ENCODE measurements at places on chromosomes 4 and X.

DNA sequence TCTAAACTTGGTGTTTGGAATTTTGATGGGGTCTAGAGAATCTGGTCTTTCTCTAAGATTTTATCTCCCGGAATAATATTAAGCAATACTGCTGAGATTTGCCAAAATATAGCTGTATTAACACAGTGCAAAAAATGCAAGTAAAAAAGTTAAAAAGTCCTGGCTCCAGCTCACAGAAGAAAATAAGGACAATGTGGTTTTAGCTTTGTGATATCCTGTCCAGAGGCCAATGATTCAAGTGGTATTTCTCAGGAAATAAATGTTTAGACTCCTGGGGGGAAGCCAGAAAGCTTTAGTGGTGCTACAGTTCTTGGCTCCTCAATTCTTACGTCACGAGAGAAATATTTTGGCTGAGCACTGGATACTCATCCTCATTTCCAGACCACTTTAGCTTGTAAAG, 40.9 kb upstream of the IL13RA2 start:
- DNase-seq: no peak

GRCh38 chr4:4919927-4920326, 60.5 kb downstream of the MSX1 start:
- DNase-seq: no peak

GRCh38 chrX:130702867-130703707, 199.9 kb downstream of the ENOX2 start:
- DNase-seq: no peak

DNA sequence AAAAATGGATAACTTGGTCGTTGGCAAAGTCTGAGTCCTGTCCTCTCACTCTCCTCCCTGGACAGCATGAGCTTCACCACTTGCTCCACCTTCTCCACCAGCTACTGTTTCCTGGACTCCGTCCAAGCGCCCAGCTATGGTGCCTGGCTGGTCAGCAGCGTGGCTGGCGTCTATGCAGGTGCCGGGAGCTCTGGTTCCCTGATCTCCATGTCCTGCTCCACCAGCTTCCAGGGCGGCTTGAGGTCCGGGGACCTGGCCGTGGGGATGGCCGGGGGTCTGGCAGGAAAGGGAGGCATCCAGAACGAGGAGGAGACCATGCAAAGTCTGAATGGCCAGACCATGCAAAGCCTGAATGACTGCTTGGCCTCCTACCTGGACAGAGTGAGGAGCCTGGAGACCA, 100.8 kb downstream of the NCAPG start:
- no peak for DNase-seq

DNA sequence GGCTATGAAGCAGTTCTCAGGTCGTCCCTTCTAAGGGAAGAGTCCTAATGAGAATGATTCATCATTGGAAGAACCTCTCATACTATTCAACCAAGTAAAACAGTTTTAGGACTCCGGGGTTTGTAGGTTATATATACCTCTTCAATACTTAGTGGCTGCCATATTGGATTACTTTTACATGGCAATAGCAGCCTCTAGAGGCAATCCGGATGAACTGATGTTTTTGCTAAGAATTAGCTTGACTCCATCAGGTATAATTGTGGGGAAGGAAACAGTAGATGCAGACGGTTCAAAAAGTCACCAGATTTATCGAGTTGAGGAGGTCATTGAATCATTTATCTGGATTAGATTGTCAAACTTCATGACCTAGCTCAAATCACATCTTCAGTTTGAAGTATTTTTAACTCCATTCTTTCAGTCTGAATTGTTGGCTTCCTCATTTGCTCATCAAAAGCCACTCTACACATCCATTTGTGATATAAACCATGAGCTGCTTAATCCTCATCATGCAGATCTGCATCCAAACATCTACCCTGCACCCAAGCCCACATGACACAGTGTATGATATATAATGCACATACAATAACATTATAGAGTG, 28.4 kb downstream of the GUCY1B1 start:
- no peak for DNase-seq

GRCh38 chr4:102684610-102685052, 76.1 kb downstream of the MANBA start:
- DNase-seq: no peak

DNA sequence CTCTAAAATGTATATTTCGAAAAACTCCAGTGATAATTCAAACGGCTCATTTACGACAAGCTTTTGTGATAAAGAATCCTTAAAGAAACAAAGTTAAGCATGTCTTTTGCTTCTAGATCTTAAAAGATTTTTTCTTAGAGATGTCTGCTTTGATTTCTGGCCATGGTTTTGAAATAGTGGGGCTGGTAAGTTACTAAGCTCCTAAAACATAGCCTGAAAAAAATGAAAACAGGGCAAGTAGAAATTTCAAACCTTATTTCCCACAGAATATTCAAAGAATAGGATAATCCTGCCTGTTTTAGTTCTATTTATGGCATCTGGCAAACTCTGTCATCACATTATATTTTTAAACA, 318.3 kb downstream of the ARHGAP24 start:
- DNase-seq: no peak
